CD4-positive, alpha-beta memory T cell (primary cell): ENCODE measurements at places on chromosomes 6 and 20.

DNA sequence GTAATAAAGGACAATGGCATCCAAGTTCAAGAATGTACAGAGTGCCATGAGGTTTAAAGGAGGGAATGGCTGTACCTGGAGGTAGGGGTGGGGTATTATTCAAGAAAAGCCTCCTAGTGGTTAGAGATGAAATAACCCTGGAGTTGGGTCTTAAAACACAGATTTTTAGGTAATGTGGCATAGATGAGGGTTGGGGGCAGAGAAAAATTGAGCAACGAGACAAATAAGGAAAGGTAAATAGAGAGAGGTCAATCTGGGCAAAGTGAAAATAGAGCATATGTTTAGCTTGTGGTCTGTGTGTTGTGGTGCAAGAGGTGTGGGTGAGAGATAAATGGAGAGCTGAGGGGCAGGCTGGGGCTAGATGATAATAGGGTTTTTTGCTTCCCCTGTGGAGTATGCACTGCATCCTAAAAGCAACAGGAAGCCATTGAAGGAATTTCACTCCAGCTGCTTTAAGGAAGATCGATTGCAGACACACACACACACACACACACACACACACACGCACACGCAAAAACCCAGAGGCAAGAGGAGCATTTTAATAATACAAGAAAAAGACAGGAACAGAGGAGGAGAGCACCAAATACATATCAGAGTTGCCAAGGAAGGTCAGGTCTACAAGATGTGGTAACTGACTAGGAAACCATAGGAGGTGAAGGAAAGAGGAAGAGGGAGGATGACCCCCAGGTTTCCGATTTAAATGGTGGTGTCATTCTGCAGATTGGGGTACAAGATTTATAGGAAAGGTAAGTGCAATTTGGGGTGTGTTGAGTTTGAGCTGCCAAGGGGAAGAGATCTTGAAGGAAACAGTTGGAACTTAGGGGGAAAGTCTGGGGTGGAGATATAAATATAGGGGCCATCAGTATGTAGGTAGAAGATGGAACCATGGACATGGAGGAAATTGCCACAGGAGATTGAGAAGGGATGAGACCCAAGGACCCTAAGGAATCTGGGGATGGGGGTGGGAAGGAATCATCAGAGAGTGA, 31.3 kb upstream of the ADGRF1 start:
- DNase-seq, result no peak

DNA sequence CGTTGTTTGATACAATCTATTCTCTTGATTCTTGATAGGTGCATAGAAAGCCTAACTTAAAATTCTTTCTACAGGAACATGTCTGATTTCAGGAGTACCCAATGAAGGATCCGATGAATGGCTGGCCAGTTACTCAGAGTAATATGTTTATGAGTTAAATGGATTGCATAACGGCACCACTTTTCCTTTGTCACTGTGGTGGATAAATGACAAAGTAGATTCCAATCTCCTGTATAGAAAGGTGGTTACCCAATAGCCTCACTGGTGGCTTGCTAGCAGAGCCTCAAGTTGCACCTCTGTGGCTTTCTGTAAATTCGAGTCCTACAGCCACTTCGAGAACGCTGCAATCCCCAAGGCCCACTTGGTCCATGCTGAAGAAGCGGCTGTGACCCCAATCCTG, 28.4 kb downstream of the LHFPL5 start:
- no peak for DNase-seq

DNA sequence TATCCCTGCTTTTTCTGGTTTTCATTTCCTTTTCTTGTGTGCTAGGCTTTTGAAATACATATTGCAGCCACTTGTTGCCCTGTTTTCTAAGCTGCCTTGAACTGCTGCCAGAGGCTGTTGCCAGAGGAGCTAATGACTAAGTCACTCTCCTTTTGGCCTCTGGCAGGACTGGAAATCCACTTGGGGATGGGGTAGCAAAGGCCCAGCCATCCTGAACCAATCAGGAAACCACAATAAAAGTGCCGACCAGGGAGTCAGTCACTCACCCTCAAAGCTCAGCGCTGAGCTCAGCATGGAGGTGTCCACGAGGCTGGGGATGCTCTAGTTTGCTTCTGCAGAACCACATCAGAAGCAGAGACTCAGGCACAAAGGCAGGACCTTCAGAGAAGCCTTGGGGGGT, 813.0 kb downstream of the DHX35 start:
- DNase-seq, result no peak

- no peak for DNase-seq
Measured at GRCh38 chr6:155240905-155241600, 22.8 kb upstream of the CLDN20 start.

GRCh38 chr6:82875573-82876185, 190.0 kb downstream of the UBE3D start:
- no peak for DNase-seq

DNA sequence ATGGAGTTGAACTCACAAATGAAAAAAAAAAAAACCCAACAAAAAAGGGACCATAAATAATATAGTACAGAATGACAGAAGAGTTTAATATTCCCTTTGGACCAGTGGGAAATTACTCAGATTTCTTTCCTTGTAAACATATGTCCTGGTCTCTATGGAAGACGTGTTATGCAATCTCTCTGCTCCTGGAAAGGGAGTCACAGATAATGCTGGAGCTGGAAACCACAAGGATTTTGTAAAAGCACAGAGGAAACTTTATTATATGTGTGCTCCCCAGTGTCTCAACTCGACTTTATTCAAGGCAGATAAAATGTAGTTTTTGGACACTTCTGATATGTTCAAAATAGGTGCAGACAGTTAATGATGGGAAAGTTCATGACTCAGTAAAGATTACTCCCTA, 88.1 kb upstream of the ZFP64 start:
- no peak for DNase-seq

DNA sequence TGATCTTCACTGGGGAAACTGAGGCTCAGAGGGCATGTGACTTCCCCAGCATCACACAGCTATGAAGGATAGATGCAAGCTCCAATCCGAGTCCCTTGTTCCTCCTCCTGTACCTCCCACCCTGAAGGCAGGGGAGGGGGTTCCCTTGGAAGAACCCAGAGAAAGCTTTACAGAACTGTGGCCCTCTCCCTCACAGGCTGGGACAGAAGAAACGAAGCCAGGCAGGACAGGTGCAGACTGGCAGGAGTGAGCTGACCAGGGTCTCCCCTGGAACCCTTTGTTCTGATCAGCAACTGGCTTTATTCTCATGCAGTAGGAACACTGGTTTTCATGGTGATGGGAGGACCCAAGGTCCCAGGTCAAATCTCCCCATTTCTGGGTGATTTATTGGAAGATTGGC, 90.2 kb downstream of the TMEM242 start:
- no peak for DNase-seq

DNA sequence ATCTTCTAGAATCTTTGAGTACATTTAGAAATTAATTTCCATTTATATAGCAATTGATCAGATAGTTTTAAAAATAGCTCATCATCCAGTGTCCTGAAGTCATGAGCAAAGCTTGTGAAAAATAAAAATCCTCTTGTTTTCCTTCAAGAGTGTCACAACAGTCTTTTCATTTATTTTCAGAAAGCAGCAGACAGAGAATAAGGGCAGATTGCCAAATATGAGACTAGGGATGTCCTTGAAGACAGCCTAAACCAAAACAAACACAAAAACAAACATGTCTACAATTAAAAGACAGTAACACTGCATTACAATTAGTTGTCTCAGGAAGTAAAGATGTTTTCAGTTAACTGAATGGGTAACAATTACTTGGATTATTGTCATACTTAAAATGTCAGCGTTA, 682.8 kb downstream of the TFAP2A start:
- no peak for DNase-seq

DNA sequence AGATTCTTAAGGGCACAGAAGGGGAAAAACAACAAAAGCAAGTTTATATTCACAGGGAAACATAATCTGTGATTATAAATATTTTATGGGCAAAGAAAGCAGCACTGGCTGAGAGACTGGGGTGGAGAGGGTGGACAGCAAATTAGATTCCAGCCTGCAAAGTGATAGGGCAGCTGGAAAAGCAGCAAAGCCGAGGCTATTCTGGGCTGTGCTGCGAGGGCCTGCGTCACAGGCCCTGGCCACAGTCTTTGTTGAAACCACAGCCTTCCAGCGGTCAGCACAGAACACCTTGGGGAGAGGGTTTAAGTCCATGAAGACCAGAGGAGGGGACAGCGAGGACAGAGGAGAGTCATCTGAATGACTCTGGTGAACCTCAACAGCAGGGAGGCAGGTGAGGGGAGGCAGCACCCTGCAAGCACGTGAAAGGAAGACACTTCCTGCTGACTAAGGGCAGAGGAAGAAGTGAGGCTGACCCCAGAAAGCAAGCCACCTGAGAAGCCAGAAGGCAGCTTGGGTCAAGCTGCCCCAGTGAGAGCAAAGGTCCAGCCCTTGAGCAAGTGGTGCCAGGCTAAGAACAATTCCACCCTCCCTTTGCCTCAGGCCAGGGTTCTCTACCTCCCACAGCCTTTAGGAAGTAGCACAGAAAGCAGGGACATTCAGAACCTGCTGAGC, 17.1 kb downstream of the MRPL14 start:
- DNase-seq, result no peak

GRCh38 chr20:52572687-52573086, 381.1 kb upstream of the ZFP64 start:
- no peak for DNase-seq

DNA sequence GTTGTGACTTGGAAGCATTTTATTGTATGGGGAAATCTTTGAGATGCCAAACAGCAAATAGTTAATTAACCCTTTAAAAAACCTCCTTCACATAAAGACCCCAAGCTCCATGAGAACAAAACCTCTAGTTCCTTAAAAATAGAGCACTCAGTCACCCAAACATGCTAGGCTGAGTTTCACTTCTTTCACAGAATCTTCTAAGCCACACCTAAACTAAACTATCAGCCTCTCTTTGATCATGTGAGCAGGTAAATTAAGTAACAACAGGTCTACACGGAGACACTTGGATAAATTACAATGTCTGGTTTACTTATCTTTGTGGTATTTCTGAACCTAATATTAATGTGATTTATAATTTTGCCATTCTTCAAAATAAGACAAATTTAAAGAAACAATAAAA, 205.2 kb upstream of the MARCKS start:
- no peak for DNase-seq
